Stimulated activated naive CD8-positive, alpha-beta T cell treated with anti-CD3 and anti-CD28 coated beads, Interleukin-15, Interleukin-2, amounts not matched to agents 100 U/mL and 50 U/mL, for 24 hours (primary cell): ENCODE measurements at places on chromosomes 7 and 10.

- DNase-seq = no peak
These were observed 16.1 kb downstream of the PAPOLB start for GRCh38 chr7:4845740-4846142.

DNA sequence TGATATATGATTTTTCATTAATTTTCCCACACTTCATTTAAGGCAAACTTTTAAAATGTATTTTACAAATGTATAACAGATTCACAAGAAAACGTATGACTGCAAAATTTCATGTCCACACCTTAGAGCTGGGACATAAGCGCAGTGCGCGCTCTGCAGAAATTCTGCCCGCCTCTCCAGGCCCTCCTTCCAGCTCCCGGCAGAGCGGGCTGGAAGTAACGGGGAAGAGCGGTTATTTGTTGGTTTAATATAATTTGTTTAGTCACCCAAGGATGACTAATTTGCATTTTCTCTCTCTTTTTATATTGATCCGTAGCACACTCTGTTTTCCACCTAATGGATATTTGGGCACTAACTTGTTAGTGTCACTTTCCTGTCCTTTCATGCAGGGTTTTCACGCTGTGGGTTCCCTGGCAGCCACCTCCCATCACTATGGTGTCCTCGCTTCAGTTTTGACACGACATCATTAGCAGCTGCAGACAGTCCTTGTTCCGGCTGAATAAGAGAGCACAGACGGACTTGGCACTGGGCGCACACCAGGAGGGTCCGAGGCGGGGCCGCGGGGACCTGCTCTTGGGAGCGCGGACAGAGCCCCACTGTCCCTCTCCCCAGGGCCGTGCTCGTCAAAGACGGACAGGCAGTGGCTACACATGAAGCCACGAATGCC is 129.2 kb upstream of the SEC61G start:
- no peak for DNase-seq

DNA sequence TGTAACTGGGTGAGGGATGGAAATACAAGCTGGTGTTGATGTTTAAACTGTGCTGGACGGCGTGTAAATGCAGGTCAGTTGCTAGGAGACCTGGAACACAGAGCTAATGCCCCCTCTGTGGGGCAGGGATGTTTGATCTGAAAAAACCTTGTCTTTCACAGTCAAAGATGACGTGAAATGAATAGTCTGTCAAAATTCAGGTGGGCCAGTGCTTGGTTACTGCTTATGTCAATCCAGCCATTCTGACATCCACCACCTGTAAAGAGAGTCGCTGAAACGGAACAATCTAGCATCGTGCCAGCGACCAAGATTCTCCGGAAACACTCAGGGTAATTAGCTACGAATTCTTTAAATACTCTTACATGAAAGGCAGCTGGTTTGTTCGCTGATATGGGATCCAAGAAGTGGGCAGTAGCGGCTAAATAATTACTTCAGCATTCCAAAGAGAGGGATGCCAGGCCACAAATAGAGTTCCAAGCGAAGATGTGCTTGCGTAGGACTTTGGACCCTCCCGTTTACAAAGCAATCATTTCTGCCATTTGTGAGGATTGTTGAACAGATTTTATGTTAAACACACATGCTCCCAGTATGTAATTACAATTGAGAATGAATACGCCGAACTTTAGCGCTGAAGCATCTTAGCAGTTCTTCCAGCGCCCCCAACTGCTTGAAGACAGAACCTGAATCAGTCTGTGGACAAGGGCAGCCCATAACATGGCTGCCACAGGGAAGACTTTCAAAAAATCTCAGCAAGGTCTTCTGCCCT is 7.3 kb upstream of the ASB4 start:
- no peak for DNase-seq

DNA sequence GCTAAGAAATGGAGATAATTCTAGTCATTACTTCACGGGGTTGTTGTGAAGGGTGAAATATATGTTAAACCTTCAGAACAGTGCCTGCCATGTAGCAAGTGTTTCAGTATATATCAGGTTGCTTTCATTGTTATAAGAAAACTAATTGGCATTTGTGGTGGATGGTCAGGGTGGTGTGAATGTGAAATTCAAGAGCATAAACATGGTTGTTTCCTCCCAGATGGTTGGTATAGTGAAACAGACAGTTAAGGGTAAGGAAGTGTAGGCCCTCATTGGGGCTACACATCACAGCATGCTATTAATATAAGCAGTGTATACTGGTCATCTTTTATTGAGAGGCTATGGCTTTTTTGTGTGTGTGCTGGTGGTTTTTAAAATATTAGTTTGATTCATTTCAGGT is 171.6 kb downstream of the AUTS2 start:
- no peak for DNase-seq

GRCh38 chr10:37576154-37576553 is 281.3 kb downstream of the ZNF248 start:
- no peak for DNase-seq

DNA sequence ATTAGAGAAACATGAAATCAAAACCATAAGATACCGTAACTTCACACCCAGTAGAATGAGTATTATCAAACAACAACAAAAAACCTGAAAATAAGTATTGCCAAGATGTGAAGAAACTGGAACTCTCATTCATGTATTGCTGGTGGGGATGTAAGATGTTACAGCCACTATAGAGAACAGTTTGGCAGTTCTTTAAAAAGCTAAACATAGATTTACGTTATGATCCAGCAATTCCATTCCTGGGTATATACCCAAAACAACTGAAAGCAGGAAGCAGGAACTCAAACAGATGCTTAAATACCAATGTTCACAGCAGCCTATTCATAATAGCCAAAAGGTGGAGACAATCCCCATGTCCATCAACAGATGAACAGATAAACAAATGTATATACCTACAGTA is 72.5 kb downstream of the NT5C2 start:
- DNase-seq = no peak

- DNase-seq = no peak
These were observed 16.1 kb upstream of the CUZD1 start for GRCh38 chr10:122861711-122862161.

- DNase-seq = no peak
These were observed 18.7 kb downstream of the LDB3 start for GRCh38 chr10:86686972-86687371.

DNA sequence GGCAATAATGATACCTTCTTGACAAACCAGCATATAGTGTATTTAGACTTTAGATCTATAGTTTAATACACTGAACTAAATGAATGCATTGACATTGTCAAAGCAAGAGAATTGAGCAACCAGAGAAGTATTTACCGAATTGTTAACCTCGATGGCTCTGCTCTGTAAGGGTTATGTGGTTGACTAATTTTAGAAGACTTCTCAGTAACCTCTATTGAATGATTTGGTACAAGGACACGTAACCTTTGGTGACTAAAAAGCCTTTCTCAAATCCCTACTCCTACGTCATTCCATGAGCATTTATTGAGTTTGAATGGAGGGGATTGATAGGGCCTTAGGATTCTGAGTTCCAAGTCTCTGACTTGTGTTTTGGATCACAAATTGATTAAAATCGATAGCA is 67.6 kb downstream of the MDFIC start:
- DNase-seq = no peak

- no peak for DNase-seq
These were observed 36.7 kb upstream of the SLIT1 start for GRCh38 chr10:97222326-97222961.

- DNase-seq = no peak
These were observed 13.1 kb downstream of the GNAT3 start for GRCh38 chr7:80498481-80499349.

DNA sequence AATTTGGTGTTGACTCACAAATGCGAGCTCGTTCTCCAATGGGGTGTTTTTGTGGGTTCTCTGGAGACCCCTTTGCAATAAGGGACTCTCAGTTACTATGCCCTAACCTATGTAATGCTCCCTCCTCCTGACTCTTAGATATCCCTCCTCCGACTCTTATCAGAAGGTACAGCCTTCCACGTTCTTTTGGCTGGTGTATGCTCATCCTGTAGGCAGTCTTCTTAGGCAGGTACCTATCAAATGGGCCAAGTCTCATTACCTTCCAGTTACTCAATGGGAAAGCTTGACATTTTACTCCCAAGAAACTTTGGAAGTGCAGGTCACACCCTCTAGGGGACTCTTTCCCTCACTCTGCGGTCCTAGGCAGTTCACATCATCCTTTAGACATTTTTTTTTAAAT is 32.6 kb downstream of the SLC26A5 start:
- no peak for DNase-seq

DNA sequence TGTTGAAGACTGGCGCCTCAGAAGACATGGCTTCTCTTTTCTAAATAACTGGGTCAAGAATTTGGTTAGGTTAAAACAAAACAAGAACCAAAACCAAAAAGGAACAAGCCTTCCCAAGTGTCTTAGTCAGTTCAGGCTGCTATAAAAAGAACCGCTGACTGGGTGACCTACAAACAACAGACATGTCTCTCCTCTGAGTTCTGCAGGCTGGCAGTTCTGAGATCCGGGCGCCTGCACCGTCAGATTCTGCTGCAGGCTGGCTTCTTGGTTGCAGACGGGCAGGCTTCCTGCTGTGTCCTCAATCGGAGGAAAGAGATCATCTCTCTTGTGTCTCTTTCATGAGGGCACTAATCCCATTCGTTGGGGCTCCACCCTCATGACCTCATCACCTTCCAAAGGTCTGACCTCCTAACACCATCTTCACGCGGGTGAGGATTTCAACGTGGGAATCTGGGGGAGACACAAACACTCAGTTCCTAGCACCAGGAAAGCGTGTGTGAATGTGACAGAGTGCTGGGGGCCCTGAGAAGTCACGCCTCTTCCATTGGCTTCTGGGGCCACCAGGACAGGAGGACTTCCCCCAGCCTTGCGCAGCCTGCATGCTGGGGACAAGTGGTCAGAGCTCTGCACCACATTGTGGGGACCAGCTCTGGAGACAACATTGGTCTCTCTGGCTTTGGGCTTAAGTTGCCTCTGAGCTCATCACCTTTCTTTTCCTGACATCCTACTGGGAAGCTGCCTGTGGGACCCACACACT is 63.1 kb downstream of the ASB13 start:
- DNase-seq = no peak

DNA sequence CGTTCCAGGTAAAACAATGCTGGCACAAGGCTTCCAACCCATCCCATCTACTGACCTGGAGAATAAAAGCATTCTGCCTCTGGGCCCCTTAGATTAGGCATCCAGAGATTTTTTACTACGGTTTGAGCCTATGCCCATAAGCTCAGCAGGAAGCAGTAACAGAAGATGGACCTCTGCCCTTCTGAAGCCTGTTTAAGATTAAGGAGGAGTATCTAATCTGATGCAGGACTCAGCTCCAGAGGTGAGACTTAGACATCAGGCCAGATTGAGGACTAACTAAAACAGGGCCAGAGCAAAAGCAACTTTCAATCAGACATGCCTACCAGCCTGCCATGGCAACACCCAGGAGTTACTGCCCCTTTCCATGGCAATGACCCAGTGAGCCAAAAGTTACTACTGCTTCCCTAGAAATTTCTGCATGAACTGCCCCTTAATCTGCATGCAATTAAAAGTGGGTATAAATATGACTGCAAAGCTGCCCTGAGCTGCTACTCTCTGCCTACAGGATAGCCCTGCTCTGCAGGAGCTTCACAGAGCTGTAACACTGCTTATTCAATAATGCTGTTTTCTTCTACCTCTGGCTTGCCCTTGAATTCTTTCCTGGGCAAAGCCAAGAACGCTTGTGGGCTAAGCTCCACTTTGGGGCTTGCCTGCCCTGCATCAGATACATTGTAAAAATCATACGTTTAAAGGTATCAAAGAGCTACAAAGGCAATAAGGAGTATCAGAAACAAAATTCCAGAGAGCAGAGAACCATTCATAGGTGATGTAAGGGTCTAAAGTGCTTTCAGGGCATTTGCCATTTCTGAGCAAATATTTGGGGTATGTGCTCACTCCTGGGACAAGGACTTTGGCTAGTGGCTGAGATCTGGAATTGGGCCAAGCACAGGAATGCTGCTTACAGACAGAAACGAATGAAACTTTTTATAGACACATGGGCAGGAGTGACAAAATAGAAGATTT is 25.0 kb upstream of the CNNM1 start:
- no peak for DNase-seq

DNA sequence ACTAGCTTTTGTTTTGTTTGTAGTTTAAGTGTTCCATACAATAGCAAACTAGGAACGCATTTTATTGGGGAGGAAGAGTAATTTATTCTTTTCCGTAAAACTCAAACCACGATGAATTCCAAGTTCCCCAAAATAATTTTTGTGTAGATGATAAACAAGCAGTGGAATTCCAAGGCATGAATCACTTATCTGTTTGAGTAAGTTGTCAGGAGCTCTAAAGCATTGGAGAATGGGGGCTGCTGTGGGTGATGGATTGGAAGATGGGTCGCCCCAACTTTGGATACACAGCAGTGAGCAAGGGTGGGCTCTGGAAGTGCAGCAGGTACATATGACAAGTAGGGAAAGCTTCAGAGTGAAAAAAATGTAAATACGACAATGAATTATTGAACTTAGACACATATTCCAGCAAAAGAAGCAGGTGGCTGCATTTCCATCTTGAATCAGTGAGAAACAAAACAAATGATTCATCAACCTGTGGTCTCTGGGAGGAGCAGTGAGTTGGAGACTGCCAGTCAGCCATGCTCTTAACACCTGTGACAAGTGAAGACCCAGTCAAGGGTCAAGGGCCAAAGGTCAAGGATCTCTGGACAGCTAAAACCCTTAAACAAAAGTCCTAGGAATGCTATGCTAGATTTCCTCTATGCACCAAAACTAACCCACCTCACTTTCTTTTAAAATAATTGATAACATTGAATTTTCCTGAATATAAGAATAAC is 34.2 kb upstream of the ADRB1 start:
- no peak for DNase-seq

- DNase-seq = peak; percentile 52
These were observed at the start of gene NT5C3A for GRCh38 chr7:33062023-33062781. TSS of gene NT5C3A (minus strand) at chr7:33062776. CDS start at chr7:33062705, 71 bp downstream.

DNA sequence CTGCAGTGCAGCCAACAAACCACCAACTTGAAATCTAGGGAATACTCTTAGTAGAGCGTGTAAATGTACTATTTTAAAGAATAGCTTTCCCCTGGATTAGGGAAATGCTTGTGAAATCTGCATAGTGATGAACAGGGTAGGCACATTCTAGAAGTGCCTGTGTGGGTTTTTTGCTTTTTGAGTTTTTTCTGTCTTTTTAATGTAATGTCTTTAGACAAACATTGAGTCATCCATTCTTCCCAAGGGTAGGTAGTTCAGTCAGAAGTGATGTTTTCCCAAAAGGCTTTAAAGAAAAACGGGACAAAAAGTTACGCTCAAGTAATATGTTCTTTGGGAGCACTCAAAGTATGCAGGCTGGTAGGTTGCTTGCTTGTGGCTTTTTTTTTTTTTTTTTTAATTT is 130.0 kb downstream of the AUTS2 start:
- no peak for DNase-seq

GRCh38 chr10:122227754-122228153 is 43.3 kb upstream of the BTBD16 start:
- no peak for DNase-seq

DNA sequence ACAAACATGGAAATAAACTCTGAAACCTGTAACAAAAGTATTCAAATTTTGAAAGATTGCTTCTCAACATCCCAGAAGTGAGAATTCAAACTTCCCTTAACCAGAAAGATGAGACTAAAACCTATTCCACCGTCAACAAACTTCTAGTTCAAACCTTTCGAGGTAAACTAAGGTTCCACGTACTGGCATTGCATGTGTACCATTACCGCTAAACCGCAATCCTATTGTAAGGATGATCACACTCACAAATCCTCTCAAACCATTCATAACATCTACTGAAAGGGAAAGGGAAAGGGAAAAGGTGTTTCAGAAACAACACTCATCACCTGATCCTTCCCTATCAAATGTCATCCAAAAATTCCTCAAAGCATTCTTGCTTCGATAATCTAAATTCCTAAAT is 3.1 kb downstream of the SMURF1 start:
- DNase-seq = no peak
